Left ventricle myocardium inferior (tissue), 1 donor: ENCODE measurements at places on chromosomes 12 and 14. TPM values are rescaled to one million over a fixed set of nuclear protein-coding genes. Genes with fewer than 3 reads are reported as not detected.

- no peak for DNase-seq
- no peak overlapping the region for H3K27ac ChIP-seq
- no peaks in the 10 kb centered on the region for H3K27me3 ChIP-seq
- H3K4me1 ChIP-seq: peaks cover 7% of the 10 kb centered on the region
Observed at GRCh38 chr14:105305345-105305744, 4.5 kb upstream of the BRF1 start.

The ANG gene
- total RNA-seq: 3.7 TPM

The LMO3 gene
- 1.5 TPM for total RNA-seq

The PLD4 gene
- 0.44 TPM for total RNA-seq

The SERPINA3 gene
- 45.5 TPM for total RNA-seq
